ENCODE measurements at places on chromosomes 4 and X.

GRCh38 chr4:68871809-68872642 lies 56.2 kb downstream of the UGT2B10 start:
- DNase-seq = no peak

GRCh38 chrX:18465051-18465450 lies 39.6 kb downstream of the CDKL5 start:
- no peak for DNase-seq

DNA sequence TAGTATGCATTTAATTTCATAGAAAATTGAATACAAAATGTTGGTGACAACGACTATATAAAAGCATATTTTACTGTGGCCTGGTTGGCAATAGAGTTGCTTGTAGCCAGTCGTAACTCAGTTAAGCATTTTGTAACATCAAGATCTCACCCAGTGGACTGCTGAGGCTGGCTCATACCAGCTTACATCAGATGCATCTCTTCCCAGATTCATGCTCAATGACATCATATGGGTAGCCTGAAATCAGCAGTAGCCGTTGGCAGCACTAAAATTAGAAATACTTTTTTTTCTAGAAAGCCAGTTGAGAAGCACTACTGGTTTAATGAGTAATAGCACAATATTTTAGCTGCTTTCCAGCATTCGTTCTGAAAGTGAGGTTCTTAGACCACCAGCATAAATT lies 341.2 kb downstream of the TECRL start:
- DNase-seq = no peak

DNA sequence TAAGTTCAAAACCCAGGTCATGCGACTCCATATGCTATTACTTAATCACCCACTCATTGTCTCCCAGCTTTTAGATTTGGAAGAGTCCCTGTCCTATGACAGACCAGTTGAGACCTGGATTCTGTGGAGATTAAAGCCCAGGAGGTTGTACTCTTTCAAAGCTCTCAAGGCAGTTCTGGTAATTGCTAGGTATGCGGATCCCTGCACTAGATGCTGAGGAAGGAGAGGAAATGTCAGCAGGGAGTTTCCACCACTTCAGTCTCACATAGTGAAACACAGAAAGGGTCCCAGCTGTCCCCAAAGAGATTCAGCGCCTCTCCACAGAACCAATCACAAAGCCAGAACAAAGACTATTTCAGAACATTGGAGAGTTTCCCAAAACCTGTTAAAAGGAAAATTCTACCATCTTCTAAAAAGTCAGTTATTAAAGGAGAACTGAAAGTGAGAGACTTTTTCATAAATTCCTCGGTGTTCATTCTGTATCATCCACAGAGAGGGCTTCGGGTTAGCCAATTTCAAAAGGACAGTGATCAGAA lies 53.4 kb downstream of the IRF2 start:
- DNase-seq = no peak

- DNase-seq = no peak
Observed at GRCh38 chrX:107107459-107107858, 11.2 kb downstream of the RBM41 start.

GRCh38 chr4:109803924-109804571 lies 2.2 kb upstream of the CFI start:
- DNase-seq = no peak

- DNase-seq = no peak
Observed at GRCh38 chr4:89492581-89493071, 185.0 kb upstream of the GPRIN3 start.

DNA sequence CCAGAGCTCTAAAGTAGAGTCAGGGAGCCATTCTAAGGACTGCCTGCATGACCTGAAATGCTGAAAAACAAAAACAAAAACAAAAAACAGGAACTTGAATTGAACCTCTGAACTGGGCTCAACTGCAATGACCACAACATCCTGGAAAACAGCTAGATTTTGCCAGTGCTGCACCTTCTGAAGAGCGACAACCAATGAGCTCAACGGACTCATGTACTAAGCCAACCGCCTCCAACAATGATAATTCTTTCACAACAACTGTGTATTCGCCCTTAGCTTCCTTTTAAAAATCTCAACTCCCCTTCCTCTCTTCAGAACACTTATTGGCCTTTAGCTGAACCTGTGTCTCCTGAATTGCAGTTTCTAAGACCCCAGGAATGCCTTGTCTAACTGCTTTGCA lies 69.8 kb downstream of the HAUS3 start:
- DNase-seq = no peak

- DNase-seq = peak; percentile 67
Observed at GRCh38 chr4:15001869-15002658, at the start of gene CPEB2. TSS of gene CPEB2 (plus strand) at chr4:15002481. CDS start at chr4:15002674, 193 bp downstream.

- no peak for DNase-seq
Observed at GRCh38 chr4:18840481-18840880, 818.9 kb upstream of the LCORL start.

GRCh38 chrX:69179380-69179911 lies 14.2 kb upstream of the PJA1 start:
- DNase-seq = no peak

- no peak for DNase-seq
Observed at GRCh38 chr4:176036585-176037205, 28.9 kb upstream of the WDR17 start.

GRCh38 chr4:25938787-25939186 lies 24.8 kb downstream of the SMIM20 start:
- no peak for DNase-seq

DNA sequence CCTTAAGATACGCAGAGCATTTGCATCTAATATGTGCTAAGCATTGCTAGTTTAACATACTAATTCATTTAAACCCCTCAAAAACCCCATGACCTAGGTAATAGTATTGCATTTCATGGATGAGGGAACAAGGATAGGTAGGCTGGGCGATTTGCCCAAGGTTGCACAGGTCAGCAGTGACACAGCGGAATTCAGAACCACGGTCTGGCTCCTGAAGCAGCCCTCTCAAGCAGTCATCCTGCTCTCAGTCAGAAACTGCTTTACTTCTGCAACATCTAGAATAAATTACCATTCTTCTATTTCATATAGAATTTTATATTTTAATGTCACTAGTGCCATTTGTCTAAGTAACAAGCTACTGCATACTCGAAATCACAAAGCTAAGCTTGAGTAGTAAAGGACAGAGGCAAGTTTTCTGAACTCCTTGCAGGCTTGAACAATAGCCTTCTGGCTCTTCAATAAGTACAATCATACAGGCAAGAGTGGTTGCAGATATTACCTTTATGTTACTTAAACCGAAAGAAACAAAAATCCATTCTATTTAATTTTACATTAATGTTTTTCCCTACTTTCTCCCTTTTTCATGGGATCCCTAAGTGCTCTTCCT lies 555 bp upstream of the SPP1 start:
- no peak for DNase-seq

DNA sequence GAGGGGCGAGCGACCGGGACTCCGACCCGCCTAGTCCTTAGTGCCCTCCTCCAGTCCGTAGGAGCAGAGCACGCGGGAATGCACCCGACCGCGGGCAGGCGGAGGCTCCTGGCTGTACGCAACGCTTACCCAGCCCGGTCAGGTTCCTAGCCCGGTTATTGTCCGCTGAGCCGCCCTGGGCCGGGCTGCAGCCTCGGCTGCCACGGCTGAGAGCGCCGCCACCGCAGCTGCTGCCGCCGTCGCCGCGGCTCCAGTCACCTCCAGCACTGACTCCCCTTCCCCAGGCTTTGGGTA lies at the start of gene AMER1:
AMER1 (minus strand) TSS at position 268 of the 294 bp plus-strand sequence. CDS start 12,422 bp downstream, outside the sequence.
- DNase-seq = no peak

GRCh38 chr4:64399313-64400109 lies 9.7 kb downstream of the TECRL start:
- DNase-seq = no peak

DNA sequence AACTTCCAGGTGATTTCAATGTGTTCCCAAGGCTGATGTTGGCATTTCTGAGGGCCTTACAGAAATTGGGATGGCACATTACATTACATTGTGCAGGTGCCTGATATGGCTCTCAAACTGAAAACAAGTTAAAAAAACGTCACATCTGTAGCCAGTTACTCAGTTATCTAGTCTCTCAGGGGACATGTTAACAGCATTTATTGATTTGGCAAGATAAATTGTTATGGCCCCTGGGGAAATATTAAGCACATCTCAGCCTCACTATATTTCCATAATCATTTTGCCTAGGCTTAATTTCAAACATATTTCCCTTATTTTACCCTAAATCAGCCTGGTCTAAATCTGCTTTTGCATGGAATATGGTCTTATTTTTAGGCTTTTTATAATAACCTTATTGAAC lies 290.0 kb downstream of the IL15 start:
- no peak for DNase-seq

DNA sequence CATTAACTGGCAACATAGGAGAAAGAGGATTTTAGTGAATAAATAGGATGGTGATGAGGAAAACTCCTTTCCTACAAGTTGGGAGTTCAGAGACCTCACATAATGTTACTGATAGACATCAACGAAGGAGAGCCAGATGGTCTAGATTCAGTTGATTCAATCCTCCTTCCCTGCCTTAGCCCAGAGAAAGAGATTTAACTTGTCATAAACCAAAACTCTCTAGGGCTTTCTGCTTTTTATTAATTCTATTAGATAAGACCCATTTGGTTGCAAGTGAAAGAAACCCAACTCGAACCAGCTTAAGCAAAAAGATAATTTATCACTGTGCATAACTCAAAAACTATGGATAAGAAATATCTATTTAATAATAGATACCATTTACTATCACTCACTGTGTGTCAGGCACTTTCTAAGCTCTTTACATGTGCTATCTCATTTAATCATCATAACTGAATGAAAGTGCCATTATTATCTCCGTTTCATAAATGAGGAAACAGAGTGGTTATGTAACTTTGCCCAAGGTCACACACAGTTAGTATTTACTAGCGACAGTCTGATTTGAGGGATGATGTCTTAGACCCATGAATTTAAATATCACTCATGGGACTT lies 4.3 kb upstream of the UNC5C start:
- no peak for DNase-seq
